ENCODE measurements at places on chromosomes 3 and 15.

GRCh38 chr3:167895684-167896083 is 160.2 kb downstream of the SERPINI1 start:
- DNase-seq, result no peak

DNA sequence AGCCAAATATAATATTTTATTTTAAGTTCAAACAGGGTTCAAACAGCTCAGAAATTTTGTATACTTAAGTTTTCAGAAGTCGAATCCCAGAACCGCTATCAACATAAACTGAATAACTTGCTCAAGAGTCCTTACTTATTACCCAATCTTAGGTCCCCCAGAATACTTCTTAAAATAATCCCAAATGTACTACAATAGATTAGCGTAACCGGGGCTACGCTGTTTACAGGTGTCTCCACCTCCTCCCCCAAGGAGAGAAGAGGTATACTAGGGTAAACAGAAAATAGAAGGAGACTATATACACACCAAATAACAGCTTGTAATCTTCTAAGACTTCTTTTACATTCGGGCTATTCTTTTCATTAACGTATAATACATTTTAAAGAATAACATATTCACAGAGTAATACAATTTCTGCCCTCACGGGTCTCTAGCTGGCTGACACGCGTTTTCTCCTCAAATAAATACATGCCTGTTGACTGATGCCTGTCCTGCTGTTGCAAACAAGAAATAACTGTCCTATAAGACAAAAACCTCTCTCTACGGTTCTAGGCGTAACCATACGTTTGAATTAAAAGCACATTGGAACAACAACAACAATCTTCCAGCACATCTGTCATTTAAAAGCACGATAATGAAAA is 1.3 kb downstream of the DENND4A start:
- no peak for DNase-seq

GRCh38 chr3:108103886-108104797 is 13.3 kb upstream of the CD47 start:
- no peak for DNase-seq

- DNase-seq, result no peak
Observed at GRCh38 chr15:85049805-85050204, 68.1 kb downstream of the PDE8A start.

- no peak for DNase-seq
Observed at GRCh38 chr15:39621210-39621609, 40.3 kb downstream of the THBS1 start.

DNA sequence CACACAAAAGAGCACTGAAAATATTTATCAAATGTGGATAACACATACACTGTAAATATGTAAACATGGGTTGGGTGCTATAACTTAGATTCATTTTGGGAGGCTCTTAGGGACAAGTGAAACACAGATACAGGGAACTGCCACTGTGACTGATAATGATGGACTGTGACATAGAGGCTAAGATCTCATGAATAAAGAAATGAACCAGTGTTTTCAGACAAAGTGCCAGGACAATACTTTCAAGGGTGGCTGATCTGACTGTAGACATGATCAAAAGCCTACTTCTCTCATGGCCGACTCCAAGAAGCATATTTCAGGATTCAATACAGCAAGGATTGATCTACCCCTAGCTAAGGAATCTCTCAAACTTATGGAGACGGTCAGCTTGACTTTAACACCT is 353.8 kb downstream of the FGF12 start:
- no peak for DNase-seq

DNA sequence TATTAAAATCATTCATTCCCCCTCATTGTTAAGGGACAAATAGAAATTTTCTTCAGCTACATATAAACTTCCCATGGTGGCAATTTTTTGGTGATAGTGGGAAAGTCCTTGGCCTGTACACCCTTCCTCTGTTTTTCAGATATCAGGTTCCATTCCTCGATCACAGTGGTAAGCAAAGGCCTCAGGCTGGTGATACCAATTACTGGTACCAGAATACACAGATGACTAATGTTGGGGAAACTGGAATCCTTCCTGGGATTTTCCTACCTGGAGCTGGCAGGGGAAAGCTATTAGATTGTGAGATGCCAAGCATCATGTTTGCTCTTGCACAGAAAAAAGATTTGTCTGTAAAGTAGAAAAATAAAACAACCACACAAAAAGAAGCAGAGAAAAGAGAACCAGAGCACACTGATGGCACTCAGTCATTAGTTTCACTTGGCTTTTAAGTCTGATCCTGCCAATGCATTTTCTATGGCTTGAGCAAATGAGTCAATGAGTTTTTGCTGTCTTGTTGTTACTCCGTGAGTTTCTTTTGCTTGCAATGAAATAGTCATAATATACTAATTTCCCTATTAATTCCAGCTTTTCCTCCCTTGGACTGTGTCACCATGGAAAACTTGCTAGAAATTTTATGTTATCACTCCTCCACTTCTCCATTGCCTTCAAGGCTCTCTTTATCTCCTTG is 795.0 kb downstream of the ROBO1 start:
- DNase-seq, result no peak

GRCh38 chr3:38490281-38491030 is 5.7 kb upstream of the EXOG start:
- DNase-seq, result no peak

GRCh38 chr3:78834910-78835309 is 932.9 kb downstream of the ROBO1 start:
- no peak for DNase-seq

DNA sequence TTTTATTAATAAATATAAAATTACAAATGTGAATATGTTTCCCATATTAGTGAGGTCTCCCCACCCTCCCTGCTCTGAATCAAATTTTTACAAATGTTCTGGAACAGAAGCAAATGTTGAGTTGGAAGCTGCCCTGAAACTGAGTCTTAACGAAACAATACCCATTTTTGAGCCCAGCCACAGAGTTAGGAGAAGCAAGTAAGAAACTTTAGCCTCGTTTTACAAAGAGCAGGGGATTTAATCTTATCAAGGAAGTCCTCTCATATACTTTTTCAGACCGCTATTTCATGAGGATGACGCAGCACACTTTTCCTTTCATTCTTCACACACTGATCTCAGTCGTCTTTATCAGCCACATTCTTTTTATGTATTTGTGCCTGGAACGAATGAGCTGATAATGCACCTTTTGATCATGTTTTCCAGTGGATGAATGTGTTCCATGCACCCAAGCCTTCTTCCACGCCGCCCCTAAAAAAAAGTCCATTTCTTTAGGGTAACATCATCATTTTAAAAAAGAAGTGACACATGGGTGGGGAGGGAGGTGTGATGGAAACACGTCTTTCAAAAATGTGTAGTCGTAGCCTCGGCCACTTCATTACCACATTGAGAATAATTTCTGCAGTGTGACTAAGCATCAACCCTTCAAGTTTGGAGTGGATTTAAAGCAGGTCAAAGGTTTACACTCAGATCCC is 48.1 kb downstream of the SETMAR start:
- DNase-seq, result no peak

- DNase-seq, result no peak
Observed at GRCh38 chr3:101838691-101839090, 10.6 kb upstream of the NFKBIZ start.

DNA sequence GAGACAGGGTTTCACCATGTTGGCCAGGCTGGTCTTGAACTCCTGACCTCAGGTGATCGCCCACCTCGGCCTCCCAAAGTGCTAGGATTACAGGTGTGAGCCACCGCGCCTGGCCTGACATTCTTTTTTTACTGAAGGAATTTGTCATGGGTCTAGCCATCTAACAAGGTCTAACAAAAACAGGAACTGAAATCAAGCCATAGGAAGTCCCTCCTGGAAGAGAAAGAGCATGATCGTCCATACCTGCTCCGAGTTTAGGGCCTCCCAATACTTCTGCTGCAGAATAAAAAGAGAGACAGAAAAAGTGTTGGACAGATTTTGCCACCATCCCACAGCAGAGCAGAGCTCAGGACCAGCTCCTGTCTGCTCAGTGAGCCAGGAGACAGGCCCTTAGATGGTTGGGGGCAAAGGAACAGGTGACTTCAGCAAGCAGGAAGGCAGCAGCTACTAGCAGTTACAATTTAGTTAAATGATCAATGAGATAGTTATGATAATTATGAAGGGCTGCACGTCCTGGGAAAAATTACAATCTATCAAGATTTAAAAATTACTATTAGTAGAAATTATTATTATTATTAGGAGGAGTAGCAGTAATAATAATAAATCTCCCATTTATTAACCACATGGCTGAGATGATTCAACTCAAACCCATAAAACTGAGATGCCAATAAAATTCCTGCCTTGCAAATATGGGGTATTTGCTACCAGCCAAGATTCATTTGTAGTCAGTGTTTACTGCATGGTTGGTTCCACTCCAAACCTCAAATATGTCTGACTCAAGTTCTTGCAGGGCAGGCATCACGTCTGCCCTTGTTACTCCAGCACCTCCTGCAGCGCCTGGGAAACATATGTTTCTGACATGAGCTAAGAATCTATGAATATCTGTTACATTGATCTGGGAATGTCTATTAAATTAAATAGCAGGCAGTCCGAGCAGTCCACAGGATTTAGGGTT is 40.1 kb downstream of the TMEM44 start:
- no peak for DNase-seq

DNA sequence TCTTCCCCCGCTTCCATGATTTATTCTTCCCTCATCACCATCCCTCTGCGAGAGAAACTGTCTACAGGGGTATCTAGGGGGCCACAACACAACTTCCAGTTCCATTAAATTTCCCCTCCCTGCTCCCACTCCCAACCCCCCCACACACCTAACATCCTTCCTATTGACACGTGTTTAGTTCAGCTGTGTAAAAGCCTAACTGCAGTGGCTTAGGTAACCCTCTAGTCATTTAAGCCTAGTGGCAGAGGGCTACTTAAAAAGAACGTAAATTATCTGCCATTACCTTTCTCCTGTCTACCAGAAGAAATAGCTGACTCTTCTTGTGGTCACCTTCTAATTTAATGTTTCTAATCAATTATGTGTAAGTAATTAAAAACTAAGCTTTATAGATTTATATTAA is 56.3 kb downstream of the ZNF148 start:
- DNase-seq, result no peak

- DNase-seq, result no peak
Observed at GRCh38 chr15:33946152-33946551, 22.1 kb upstream of the CHRM5 start.

- DNase-seq, result no peak
Observed at GRCh38 chr3:168341192-168341815, 245.6 kb upstream of the GOLIM4 start.

DNA sequence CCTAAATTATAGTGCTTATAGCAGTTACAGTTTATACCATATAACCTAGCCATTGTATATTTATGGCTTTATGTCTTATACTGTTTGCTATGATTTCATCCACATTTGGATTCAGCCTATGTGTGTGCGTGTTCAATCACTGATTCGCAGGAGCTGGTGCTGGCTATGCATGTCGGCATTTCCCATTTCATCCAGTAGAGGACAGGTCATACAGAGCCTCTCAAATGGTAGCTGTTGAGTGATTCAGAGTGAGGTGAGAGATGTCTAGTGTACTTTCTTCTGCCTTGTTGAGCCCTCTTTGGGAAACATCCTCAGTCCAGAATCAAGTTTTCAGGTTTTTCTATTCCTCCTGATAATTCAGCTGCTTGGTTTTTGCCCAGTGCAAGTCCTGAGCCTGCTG is 76.1 kb downstream of the FRMD4B start:
- DNase-seq, result no peak

DNA sequence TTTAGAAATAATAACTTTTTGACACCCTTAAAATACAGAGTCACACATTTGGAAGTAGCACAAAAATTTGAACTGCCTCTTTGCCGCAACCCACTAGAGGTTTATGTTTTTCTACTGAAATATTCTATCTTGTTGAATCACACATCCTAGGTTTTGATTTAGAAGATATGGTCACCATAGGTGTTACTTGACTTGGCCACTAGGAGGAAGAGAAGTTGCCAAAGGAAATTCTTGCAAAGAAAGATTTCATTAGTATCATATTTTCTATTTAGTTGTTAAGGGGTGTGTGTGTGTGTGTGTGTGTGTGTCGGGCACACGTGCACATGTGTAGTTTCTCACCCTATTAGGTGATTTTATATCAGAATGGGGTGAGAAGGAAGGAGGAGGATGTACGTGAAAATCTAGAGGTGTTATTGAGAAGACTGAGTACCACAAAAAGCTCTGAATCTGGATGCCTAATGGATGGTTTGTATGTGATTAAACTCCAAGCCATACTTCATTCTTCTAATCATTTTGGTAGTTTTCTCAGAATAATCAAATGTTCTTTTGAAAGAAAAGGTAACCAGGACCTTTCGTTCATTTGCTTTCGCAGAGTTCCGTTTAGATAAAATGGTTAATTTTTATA is 31.5 kb downstream of the ZFAND6 start:
- DNase-seq, result no peak

GRCh38 chr15:69587723-69588426 is 135.3 kb downstream of the RPLP1 start:
- DNase-seq, result no peak

- no peak for DNase-seq
Observed at GRCh38 chr15:81728726-81729125, 317.1 kb downstream of the MEX3B start.

DNA sequence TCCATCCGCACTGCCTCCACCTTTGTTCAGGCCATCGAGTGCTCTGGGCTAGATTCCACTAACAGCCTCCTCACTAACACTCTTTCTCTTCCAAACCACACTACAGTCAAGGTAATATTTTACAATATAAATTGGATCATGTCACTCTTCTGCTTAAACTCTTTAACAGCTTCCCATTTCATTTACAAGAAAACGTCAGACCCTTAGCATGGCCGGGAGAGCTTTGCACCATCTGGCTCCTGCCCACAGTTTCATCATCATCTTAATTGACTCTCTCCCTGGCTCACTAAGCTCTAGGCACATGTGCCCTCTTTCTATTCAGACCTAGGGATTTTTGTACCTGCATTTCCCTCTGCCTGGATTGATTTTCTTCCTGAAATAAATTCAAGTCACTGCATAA is 354.7 kb downstream of the FGF12 start:
- DNase-seq, result no peak

- DNase-seq, result no peak
Observed at GRCh38 chr3:140931801-140932200, 9.8 kb upstream of the SLC25A36 start.

DNA sequence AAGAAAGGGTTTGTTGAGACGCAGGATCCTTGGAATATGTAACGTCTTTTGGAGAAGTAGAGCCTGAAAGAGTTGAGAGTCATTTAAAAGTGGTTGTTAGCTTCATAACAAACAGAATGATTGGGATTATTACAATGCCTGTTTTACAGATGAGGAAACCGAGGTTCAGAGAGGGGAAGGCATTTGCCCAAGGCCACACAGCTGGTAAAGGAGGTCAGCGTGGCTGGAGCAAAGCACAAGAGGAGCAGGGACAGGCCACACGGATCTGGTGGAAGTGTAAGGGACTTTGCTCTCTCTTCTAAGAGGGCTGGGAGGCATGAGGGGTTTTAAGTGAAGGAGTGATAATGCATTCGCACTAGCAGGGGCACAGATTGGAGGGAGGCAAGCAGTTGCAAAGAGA is 6.2 kb upstream of the OXTR start:
- DNase-seq, result no peak

GRCh38 chr3:135895106-135895733 is 70.3 kb upstream of the PPP2R3A start:
- DNase-seq, result peak; percentile 20
